ENCODE measurements at places on chromosomes 1 and 21.
A peak's percentile ranks its signal among the peaks of the same experiment; 100 is the strongest.

DNA sequence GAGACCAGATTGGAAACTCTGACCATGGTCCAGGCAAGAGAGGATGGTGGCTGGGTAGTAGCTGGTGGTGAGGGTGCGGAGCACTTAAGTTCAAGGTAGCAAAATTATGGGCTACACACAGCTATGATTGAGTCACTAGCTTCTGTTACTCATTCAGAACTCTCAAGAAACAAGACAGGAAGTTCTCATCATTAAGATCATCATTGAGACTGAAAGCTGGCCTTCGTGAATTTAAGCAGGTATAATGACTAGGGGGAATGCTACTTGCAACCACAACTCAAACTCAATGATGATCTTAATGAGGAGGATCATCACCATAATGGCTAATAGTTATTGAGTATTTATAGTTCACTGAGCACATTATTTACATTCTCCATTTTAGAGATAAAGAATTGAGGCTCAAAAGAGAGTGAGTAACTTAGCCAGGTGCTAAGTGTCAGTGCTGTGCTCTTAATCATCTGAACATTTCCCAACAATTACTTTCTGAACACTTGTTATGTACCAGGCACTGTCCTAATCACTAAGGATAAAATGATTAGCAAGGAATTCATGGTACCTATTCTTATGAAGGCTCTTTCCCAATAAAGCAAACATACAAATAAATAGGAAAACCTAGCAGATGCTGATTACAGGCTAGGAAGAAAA is 286.3 kb upstream of the C1orf105 start:
- DNase-seq, result peak; percentile 27

- DNase-seq, result no peak
These were observed 12.2 kb downstream of the SMAP2 start for GRCh38 chr1:40385437-40386358.

DNA sequence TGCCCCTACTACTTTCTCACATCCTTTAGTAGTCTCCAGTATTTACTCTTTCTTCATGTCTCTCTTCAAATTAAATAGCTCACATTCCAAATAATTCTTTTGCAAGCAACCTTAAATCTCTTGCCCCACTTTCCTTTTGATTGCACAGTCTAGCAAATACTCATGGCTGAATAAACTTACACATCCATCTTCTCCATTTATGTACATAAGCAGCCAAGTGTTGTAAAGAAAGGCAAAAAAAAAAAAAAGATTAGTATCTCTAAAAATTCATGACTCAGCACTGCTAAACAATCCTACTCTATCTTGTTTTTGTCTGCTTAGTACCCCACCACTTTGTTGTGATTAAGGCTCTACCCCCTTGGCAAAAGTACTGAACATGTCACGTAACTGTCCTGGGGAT is 42.6 kb downstream of the F13B start:
- no peak for DNase-seq

- DNase-seq, result no peak
These were observed 9.8 kb downstream of the MIXL1 start for GRCh38 chr1:226233293-226233692.

DNA sequence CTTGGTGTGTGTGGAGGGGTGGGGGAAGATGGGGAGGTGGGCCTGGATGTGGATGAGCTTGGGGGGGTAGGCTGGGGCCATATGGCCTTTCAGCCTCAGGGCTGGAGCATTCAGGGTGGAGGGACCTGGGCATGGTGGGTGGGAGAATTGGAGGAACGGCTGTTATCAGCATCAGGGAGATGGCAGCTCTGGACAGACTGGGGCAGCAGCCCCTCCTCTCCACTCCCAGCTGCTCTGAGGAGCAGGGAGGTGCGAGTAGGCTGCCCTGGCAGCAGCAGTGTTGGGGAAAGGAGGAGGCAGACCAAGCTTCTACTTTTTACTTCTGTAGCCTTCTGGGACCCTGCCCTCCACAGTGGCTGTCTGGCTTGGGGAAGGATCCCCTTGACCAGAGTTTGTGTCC is 10.2 kb downstream of the PPFIA4 start:
- DNase-seq, result no peak

DNA sequence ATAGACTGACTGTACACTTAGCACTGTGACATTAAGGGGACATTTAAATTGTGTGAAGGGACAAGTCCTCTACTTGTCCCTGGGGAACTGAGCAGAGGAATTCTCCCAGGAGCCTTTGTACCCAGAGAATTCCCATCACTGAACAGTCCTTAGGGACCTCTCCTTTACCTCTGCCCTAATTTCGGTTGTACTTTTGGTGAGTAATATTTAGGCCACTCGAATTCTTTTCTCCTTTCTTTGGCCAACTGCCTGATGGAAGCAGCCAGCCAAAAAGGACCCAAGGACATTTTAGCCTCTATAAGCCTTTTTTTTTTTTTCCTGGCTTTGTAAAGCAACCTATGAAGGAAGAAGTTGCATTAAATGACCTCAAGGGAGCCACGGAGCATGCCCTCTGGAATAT is 71.5 kb downstream of the NR5A2 start:
- DNase-seq, result no peak

DNA sequence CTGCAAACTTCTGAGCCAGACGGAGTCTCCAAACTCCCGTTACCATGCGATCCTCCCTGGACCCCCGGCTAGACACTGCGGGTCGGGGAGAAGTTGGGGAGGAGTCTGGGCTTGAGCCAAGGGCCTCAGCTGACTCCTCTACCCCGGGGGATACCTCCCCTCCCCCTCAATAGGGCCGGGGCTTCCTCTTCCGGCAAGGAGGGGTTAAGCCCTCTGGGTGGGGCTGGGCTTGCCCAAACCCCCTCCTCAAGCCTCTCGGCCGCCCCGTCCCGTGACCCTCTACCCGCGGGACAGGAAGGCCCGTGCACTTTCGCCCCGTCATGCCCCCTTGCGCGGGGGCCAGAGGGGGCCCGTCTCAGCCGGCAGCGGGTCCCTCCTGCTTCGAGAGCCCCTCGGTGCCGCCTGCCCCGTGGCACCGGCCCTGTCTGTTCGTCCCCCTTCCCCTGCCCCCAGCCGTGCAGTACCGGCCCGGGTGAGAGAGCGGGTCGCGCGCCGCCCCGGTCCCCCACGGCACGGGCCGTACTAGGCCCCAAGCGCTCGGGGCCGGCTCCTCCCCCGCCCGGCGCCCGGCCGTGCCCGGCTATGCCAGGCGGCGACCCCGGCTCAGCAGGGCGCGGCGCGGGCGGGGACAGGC is 652 bp downstream of the ARL8A start:
- DNase-seq, result peak; percentile 21

GRCh38 chr1:20100632-20101355 is 18.5 kb downstream of the PLA2G2D start:
- DNase-seq, result peak; percentile 44

- DNase-seq, result peak; percentile 75
These were observed 1.7 kb downstream of the ALDH9A1 start for GRCh38 chr1:165696625-165697100.

- no peak for DNase-seq
These were observed 95.3 kb downstream of the BACH1 start for GRCh38 chr21:29394051-29394450.

GRCh38 chr1:151108331-151108730 is 37.8 kb downstream of the GABPB2 start:
- DNase-seq, result no peak

- no peak for DNase-seq
These were observed 20.7 kb upstream of the RPE65 start for GRCh38 chr1:68470388-68470970.

DNA sequence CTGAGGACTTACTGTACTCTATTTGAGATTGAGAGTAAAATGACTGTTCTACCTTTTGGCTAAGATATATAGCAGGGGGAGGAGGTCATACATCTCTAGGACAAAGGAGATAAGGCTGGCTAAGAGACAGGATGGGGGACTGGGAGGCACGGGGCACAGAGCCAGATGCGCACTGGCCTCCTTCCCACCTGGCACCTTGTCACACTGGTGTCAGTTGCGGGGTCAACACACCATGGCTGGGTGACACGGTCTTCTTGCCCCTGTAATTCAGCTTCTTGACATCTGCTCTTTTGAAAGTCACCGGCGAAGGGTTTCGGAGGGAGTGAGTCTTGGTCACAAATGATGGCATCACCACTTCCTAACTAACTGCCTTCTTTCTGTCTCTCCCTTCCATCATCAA is 177.3 kb downstream of the ZSCAN20 start:
- no peak for DNase-seq

DNA sequence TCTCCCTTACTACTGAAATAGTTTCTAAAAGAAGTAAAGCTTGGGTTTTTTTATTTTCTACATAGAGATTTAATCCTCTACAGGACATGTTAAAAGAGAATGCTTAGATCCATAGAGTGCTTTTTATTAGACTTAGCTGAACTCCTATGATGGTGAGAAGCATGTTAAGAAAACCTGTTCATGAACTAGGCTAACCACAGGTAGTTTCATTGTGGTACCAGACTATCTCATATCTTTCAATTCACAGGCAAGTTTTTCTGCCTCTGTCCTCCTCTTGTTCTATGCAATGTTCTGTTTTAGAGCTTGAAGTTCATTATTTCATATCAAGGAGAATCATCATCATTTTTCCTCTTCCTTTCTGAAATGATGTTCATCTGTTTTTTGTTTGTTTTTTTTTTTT is 65.4 kb downstream of the ELAVL4 start:
- DNase-seq, result no peak

GRCh38 chr1:172630868-172631267 is 28.0 kb upstream of the FASLG start:
- no peak for DNase-seq

DNA sequence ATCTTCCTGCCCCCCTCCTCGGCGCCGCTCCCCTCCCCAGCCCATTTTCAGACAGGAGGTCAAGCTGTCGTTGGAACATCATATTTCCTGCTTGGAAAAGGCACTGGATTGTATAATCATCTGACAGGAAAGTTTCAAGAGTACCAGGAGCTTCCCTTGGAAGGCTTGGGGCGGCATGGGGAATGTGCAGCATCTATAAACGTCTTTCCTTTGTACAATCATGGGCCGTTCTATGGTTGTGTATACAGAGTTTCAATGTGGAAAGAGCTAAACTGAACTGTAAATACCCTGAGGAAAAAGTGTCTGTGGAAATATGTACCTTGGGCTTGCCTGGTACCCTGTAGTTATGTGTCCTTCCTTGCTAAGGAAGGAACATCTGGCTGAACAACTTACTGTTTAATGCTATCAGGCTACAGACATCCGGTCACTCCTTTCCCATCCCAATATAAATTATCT is 368.1 kb upstream of the ADGRL2 start:
- no peak for DNase-seq

DNA sequence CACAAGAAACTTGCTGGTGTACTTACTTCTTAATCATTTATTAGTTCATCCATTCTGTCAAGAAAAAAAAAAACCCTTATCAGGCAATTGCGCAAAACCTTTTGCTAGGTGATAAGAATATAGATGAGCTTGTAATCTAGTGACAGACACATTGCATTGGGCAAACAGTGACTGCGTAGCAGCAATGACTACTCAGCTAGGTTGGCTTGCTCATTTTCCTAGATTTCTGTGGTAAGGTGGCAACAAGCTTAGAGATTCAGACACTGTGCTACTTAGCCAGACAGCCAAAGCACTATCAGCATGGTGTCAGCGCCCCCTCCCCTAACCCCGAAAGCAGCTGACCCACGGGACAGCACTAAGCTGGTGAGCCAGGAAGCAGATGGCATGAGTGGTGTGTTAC is 203.1 kb downstream of the BARHL2 start:
- no peak for DNase-seq

DNA sequence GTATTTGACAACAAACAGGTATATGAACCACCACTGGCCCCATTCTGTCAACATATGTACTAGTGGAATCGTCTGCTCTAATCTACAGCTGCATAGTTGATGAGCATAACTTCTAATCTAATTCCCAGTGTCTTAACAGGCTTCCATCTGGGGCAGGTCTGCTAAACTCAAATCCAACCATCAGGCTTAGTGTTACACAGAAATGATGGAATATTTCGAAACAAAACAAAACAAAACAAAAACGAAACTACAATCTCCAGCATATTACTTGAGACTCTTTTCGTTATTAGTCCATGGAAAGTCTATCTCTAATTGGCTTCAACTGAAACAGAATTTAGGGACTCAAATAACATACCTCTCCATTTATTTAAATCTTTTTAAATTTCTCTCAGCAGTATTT is 37.6 kb downstream of the DIPK1A start:
- DNase-seq, result no peak

DNA sequence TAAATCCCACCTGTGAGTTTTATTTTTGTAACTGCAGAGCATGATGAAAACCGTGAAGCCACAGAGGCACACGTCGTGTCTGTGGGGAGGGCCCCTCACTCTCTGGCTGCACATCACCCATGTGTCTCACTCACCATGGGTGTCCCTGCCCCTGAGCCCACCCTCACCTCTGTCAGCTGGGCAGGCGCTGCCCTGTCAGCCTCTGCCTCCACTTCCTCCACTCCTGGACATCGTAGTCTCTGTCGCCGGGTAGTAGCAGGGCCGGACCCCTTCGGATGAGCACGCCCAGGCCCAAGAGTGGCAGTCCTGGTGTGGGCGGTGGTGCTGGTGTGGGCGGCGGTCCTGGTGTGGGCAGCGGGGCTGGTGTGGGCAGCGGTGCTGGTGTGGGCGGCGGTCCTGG is 37.3 kb downstream of the COL18A1 start:
- no peak for DNase-seq

DNA sequence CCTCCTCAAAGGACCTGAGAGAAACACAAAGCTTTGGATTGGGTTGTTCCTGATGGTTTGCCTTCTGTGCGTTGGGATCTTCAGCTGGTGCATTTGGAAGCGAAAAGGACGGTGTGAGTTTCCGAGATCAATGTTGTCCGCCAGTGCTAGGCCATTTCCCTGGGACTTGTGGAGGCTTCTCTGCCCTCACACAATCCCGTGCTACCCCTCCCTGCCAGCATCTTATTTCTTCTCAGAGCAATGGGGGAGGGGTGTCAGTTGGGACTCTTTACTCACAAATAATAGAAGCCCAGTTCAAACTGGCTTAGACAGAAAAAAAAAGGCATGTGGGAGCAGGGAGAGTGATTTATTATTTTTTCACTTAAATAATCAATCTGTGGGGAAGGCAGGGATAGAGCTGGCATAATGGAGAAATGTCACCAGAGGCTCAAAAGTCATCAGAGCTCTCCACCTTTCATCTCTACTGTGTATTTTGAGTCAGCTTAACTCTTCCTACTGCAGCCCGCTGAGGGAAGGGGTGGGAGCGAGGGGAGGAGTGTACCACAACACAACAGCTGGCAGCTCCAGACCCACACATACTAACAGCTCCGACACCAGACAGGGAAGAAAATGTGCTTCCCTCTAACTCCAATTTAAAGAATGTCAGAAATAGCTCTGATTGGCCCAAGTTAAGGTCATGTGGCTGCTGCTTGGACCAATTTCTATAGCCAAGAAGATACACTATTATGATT is 22.4 kb downstream of the LY9 start:
- no peak for DNase-seq

- DNase-seq, result no peak
These were observed 189.7 kb downstream of the FGGY start for GRCh38 chr1:59486615-59487014.

DNA sequence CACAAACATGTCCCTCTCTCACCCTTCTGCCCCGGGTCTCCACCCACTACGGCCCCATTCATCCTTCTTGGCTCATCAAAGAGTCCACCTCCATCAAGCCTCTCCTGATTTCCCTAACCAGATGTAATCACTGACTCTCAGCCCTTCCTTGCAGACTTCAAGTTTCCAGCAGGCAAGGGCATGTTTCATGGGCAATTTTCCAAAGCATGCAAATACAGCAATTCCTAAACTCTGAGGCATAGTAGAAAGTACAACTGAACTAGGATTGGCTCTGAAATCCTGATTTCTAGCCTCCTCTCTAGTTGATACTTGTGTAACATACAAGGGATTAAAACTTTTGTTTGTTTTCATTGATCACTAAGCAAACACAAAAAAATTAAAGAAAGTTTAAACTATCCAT is 109.1 kb upstream of the GADD45A start:
- DNase-seq, result peak; percentile 87

Data from EL (cell line).